ENCODE measurements at places on chromosomes 5 and 9.

DNA sequence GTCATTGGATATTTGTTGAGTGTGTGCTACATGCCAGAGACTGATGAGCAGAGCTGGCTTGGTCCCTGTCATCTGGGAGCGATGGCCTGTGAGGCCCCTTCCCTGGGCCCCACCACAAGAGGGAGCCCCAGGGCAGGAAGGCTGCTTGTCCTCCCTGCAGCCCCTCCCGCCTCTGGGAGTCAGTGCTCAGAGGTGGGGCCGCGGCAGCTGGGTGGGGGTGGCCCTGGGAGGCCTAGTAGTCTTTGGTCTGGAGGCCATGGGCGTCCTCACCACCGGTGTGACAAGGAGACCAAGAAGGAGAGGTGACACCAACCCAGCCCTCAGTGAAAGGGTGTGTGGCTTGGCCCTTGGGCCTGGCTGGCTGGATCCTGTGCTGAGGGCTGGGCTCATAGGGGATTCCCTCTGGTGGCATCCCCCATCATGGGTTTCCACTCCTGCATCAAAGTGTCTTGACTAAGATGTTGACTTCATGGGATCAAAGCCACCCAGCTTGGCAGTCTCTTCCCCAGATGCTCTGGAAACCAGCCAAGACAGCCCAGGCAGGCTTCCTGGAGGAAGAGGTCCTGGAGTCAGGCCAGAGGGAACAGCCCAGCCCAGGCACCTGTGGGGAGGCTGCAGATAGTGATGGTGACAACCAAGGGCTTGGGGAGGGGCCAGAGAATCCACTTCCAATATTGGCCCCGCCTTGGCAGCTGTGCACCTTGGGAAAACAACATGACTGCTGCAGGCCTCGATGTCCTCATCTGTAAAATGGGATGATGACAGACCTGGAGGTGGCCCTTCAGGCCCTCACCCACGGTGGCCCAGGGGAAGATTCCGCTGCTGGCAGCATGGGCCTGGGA, 166.7 kb downstream of the GAPVD1 start:
- DNase-seq: no peak

- DNase-seq: no peak
These were observed 24.7 kb downstream of the DNAJA1 start for GRCh38 chr9:33049680-33050361.

- DNase-seq: no peak
These were observed 146.9 kb upstream of the FBN2 start for GRCh38 chr5:128684961-128685360.

DNA sequence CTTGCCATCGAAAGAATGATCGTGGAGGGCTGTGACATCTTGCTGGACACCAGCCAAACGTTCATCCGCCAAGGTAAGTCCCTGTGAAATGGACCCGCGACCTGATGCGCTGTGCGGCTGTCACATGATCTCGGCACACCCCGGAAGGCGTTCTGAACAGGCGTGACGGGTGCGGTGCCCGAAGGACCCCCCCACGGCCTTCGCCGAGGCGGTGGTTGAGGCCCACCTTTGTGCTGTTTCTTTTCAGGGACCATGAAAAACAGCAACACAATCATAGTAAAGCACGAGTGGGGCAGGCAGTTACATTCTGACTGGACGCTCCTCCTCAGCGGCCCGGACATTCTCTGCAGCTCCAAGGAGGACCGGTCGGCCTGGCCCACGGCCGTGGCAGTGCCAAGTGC, 126.7 kb downstream of the RASGRF2 start:
- DNase-seq: no peak

DNA sequence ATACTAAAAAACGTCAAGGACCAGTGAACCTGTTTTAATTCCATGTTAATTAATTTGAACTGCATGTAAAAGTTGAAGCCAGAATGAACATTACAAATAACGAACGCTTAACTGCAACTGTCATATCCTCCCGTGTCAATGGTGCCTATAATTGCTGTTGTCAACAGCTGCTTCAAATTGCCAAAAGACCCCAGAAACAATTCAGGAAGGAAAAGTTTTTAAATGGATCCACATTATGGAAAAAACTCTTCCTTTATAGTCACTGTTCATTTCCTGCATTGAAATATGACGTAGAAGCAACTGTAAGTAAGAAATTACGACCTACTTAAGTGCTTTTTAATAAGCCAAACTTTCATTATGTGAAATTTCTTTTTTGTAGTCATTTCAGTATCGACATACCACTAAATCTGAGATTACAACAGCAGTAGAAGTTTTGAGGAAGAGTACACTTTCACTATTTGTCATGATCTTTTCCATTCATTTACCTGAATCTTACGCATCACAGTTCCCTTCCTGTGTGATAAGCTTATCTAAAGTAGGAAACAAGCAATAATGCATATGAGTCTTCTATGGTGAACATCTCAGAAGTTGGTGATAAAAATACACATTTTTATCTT, 37.8 kb downstream of the MEF2C start:
- DNase-seq: no peak

GRCh38 chr9:134636149-134636507, 5.5 kb upstream of the COL5A1 start:
- no peak for DNase-seq

DNA sequence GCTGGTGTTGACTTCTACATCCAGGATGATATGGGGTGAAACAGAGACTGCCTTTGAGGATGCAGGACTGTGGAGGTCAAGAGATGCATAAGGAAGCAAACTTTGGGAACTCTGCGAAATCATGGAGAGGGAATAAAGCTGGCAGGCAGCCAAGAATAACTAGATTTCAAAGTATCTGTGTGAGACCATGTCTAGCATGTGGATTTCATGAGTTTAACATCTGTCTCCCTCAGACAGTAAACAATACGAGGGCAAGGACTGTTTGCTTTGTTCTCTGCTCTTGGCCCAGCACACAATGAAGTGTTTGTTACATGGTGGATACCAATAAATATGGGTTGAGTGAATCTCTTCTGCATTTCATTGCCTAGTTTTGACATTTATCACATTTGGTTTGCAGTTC, 71.3 kb downstream of the RASEF start:
- no peak for DNase-seq

DNA sequence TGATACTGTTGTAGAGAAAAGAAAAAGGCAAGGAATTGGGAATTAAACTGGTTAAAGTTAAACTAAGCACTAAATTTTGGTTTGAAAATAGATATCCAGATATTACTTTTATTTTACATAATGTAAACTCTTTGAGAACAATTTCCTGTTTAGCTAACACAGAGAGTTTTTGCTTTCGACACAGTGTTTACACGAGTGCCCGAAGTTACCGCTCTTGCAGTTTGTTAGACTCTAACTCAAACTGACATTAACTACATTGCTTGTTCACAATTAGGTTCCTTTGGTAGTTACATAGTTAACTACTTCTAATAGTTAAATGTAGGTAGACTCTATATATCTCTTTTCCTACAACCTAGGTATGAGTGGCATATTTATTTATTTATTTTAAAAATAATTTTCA, 117.1 kb upstream of the CHD1 start:
- DNase-seq: no peak

- no peak for DNase-seq
These were observed 357.8 kb downstream of the NFIB start for GRCh38 chr9:13956107-13956506.

- DNase-seq: no peak
These were observed 59.5 kb downstream of the EBF1 start for GRCh38 chr5:159040181-159040580.

GRCh38 chr9:105355781-105356180, 92.1 kb upstream of the FSD1L start:
- DNase-seq: no peak

DNA sequence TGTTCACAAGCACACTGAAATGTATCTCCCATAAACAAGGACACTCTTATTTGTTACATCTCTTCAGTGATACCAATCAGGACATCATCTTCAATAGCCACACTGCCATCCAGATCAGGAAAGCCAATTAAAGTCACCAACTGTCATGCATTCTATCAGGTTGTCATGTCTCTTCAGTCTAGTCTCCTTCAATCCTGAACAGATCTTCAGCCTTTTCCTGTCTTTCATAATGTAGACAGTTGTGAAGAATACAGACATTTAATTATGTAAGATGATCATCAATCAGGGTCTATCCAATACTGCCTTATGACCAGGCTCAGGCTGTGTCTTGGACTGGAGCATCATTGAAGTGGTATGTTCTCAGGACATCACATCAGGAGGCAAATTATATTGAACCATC, 419.8 kb upstream of the SMC2 start:
- DNase-seq: no peak

DNA sequence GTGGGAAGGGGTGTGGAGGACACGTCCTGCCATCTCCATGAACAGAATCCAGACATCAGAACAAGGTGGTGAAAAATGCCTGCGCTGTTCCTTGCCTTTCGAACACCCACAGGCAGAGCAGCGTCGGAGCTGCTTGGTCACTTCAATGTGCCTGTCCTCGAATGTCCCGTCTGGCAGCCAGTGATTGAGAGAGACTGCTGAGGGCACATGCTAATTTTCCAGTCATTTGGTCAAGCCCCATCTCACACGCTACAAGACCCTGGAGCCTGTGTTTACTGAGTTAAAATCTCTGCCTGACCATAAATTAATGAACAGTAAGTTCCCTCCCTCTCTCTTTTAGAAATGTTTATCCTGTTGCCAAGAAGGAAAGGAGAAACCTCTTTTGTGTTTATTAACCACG, 149.3 kb downstream of the NTRK2 start:
- DNase-seq: no peak

DNA sequence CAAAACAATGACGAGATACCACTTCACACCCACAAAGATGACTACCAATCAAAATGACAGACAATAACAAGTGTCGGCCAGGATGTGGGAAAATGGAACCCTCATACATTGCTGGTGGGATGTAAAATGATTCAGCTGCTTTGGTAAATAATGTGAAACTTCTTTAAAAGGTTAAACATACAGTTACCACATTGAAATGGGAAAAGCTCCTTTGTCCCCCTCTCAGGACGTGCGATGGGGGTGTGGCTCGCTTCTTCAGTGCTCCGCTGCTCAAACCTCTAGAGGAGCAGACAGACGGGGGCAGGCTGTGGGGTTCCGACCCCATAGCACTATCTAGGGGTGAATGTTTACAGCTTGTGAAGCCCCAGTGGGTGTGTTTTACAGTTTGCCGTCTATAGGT, 8.0 kb upstream of the PLPP6 start:
- DNase-seq: no peak

- DNase-seq: no peak
These were observed 100.7 kb downstream of the KLF4 start for GRCh38 chr9:107388890-107389289.

- no peak for DNase-seq
These were observed 37.2 kb downstream of the ANGPTL2 start for GRCh38 chr9:127085186-127085585.

GRCh38 chr9:134234001-134234660, 69.8 kb upstream of the RNU6ATAC start:
- DNase-seq: no peak

GRCh38 chr5:153636670-153637451, 146.4 kb downstream of the GRIA1 start:
- no peak for DNase-seq

GRCh38 chr5:179343719-179344430, 1.4 kb downstream of the ADAMTS2 start:
- DNase-seq: no peak

GRCh38 chr9:90421786-90422185, 220.8 kb downstream of the DIRAS2 start:
- DNase-seq: no peak

DNA sequence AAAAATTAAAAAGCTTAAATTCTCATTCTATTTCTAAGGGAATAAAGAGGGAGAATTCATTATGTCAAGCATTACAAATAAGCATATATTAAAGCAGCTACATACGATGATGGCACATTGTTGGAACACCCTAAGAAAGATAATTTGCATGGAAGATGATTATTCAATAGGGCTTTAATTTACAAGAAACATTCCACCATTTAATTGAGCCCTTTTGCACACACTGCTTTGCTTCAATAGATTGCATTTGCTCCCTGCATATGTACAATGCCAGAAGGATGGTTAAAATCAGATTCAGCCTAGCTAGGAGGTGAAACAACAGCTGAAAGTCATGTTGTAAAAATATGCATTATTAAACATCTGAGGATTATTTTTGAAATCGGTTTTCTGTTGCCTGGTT, 21.8 kb downstream of the KIAA1958 start:
- DNase-seq: no peak

- DNase-seq: no peak
These were observed 40.3 kb upstream of the GPBP1 start for GRCh38 chr5:57133574-57133973.

DNA sequence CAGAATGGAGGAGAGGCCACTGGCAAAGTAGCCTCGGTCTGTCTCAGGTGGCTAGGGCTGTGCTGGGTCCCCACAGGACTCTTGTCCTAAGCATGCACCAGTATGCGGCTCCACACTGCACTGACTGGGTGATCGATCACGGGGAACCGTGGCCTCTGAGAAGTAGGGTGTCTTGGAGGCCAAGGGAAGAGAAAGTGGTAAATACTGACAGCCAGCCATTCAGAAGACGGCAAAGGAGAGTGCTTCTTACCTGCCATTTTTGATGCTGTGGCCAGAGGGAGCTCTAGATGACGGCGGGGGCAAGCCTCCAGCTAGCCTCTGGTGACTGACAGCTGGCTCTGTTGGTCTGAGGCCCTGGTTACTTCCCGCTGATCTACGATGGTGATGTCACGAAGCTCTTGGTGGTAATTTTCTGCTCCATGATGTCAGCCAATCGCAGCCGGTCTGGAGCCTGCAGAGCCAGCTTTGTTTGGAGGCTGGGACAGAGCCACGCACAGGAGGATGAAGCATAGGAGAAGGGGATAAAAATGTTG, 40.4 kb upstream of the GADD45G start:
- peak; percentile 55 for DNase-seq

- no peak for DNase-seq
These were observed 299.8 kb downstream of the TLE1 start for GRCh38 chr9:81389569-81389993.

GRCh38 chr9:94625835-94626234, 13.5 kb downstream of the FBP1 start:
- no peak for DNase-seq

GRCh38 chr5:30804739-30805505, 388.6 kb upstream of the CDH6 start:
- DNase-seq: no peak

- DNase-seq: no peak
These were observed 17.2 kb upstream of the DIRAS2 start for GRCh38 chr9:90659650-90660364.

- no peak for DNase-seq
These were observed 205.1 kb upstream of the CHD1 start for GRCh38 chr5:99133921-99134320.

GRCh38 chr9:17219261-17219660, 84.4 kb downstream of the CNTLN start:
- no peak for DNase-seq

GRCh38 chr5:156597276-156597675, 252.8 kb upstream of the PPP1R2B start:
- no peak for DNase-seq
